GM23338 (cell line): ENCODE measurements at places on chromosomes 6 and 20. TPM values are rescaled to one million over a fixed set of nuclear protein-coding genes. Genes with fewer than 3 reads are reported as not detected.
A peak's percentile ranks its signal among the peaks of the same experiment; 100 is the strongest.

The TCFL5 gene
- 5.4 and 5.8 TPM in 2 replicates for polyA plus RNA-seq

The OR12D3 gene
- not detected in 2 replicates for polyA plus RNA-seq

DNA sequence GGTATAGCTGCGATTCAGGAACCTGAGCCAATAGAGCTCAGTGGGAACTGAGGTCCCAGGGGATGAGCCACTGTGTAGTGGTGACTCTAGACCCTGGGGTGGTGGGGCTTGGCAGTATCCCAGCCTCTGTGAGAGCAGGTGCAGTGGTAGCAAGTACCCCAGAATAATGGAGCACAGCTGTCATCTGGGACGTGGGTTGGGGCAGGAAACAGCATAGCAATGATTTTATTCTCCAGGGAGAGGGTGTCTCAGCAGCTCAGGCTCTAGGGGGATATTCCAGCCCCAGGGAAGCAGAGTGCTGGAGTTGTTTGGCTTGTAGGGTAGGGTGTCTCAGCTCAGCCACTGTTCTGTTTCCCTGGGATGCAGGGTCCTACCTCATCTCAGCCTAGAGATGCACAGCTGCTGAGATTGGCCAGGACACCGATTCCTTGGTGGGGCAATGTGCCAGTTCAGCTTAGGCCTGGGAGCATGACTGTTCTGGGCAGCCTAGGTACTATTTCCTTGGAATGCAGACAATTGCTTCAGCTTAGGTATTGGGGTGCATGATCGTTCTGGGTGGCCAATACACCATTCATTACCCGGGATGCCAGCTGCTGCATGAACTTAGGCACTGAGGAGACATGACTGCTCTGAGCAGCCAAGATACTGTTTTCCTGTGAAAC is 34.0 kb upstream of the NUP153 start:
- DNase-seq, result no peak

GRCh38 chr6:150959166-150959565 is 93.7 kb downstream of the MTHFD1L start:
- no peak for DNase-seq

- no peak for DNase-seq
These were observed 87.5 kb downstream of the TRERF1 start for GRCh38 chr6:42363926-42364849.

DNA sequence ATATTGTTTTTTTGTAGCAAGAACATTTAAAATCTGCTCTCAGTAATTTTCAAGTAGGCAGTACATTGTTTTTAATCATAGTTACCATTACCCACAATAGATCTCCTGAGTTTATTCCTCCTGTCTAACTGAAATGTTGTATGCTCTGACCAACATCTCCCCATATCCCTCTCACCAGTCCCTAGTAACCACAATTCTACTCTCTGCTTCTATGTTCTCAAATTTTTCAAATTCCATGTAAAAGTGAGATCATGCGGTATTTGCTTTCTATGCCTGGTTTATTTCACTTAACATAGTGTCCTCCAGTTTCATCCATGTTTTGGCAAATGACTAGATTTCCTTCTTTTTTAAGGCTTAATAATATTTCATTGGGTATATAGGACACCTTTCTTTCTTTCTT is 300.5 kb downstream of the KCNQ5 start:
- no peak for DNase-seq

GRCh38 chr20:63972312-63973159 is 2.8 kb upstream of the ZNF512B start:
- no peak for DNase-seq

- no peak for DNase-seq
These were observed 26.8 kb downstream of the DACT2 start for GRCh38 chr6:168292826-168293225.

DNA sequence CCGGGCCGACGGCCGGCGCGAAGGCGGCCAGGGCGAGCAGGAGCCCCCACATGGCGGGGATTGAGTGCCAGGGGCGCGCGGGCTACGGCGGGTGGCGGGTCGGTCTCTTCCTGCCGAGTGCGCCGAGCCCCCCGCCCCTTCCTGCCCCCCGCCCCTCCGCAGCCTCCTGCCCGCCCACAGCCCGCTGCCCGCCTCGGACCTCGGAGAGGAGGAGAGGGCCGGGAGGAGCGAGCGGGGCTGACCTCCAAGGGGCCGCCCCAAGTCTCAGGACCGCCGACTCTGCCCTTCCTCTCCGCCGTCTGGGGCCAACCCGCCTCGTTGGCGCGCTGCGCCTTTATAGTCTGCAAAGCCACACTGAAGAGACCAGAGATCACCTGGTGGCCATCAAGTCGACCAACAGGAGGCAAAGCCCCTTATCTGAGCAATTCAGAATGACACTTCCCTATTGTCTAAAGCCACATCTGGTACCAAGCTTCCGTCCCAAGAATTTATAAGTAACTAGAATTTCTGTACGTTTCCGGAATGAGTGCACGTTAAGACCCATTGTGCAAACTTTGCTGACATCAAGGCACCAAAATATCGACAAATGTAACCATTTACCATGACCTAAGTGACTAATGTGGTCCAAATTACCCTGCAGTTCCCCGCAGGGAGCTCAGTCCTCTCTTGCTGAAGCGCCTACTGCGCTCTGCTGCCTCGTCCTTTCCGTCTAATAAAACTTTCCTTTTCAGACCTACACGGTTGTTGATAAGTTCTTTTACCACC is at the start of gene CPXM1:
Gene CPXM1, minus strand, starts transcription at position 107 of the 765 bp plus-strand sequence. Its CDS starts 55 bp downstream, at position 52.
- DNase-seq, result peak; percentile 86

DNA sequence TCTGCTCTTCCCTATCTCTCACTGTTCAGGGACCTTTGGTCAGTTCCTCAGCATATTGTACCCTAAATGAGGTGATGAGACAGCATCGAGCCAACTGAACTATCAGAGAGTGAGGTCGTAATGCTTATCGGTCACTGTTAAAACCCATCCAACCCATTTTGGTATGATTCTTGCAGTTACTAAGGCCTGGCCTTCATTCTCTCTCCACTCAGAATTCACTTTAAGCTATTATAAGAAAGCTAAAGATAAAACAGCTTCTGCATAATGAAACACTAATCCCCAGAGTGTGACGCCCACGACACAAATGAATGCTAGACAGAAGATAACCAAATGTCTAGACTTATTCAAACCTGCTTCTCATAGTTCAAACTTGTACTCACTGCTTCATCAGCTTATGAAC is 175.8 kb downstream of the GMPR start:
- no peak for DNase-seq
